Epithelial cell of prostate (primary cell): ENCODE measurements at places on chromosomes 16 and 17.

DNA sequence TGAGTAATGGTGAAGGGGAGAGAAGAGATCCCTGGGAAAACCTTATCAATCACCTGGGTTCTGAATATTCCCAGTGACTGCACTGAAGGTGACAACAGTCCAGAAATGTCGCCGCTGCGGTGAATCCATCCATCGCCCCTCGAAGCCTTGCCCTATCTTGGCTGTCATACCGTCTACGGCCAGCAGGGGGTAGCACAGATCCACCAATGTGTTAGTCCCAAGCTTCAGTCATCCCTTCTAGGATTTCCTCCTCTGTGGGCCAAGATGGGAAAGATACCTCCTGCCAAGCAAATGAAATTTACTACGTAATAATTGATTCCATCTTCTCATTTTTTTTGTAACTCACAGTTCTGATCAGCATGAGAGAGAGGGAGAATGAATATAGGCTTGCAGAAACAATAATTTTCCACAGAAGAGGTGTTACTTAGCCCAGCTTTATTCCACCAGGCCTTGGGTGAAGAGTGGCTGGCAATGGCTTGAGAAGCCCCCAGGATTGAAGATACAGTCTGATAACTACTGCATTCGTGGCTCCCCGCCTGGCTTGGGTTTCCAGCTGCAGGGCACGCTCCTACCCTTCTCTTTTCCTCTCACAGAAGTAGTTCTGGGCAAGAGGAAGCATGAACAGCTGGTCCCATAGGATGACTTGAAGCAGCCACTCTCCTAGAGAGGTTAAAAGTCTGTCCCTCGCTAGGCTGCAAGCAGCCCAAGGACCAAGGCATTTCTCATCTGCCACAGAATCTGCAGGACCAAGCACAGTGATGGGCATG, 2.6 kb upstream of the FMNL1 start:
- no peak for DNase-seq

GRCh38 chr16:55567382-55567781, 898 bp downstream of the CAPNS2 start:
- DNase-seq: no peak

DNA sequence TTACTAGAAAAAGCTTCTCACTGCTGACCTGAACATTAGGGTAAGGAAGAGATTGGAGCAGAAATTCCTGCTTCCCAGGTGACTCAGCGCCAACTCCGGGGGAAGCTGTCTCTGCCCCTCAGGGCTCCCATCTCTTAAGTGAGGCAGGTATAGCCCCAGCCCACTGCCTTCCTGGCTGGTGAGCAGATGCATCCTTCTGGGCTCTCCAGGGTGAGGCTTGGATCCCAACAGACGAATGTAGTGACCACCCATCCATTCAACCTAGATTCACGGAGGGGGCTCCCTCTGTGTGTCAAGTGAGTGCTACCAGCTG, 3.2 kb downstream of the ATP2C2 start:
- no peak for DNase-seq

DNA sequence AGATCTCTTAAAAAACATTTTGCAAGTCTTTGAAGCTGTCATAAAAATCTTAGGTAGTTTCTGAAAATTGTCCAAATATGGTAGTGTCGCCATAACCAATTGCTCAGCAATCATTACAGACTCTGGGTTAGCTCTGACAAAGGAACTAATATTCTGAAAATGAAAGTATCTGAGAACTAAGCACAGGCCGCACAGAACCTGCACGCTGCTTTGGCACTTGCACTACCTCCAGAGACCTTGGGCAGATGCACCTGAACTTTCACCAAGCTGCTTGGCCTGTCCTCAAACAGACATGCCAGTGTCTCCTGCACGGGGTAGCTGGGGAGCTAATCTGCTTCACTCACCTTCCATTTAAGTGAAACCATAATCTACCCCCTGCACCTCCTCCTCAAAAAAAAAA, 317.0 kb downstream of the MAF start:
- no peak for DNase-seq

DNA sequence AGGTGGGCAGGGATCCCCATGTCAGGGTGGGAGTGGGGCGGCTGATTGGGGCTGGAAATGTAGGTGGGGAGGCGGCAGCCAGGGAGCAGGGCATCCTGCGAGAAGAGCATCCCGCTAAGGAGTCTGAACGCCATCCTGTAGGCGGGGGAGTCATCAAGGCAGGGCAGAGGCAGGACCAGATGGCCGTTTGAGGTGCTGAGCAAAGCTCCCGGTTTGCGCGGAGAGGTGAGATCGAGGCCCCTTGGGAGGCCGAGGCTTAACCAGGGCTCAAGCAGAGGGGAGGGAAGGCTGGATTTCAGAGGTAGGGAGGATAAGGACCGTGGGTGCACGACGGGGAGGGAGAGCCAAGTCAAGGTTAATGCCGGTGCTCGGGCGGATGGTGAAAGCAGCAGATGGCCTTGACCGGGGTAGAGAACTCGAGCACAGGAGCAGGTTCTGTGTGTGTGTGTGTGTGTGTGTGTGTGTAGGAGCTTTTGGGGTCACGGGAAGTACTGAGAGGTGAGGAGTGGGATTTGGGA, 472 bp upstream of the NME2 start:
- DNase-seq: no peak

- no peak for DNase-seq
Measured at GRCh38 chr16:782766-783403, 5.3 kb downstream of the RPUSD1 start.

DNA sequence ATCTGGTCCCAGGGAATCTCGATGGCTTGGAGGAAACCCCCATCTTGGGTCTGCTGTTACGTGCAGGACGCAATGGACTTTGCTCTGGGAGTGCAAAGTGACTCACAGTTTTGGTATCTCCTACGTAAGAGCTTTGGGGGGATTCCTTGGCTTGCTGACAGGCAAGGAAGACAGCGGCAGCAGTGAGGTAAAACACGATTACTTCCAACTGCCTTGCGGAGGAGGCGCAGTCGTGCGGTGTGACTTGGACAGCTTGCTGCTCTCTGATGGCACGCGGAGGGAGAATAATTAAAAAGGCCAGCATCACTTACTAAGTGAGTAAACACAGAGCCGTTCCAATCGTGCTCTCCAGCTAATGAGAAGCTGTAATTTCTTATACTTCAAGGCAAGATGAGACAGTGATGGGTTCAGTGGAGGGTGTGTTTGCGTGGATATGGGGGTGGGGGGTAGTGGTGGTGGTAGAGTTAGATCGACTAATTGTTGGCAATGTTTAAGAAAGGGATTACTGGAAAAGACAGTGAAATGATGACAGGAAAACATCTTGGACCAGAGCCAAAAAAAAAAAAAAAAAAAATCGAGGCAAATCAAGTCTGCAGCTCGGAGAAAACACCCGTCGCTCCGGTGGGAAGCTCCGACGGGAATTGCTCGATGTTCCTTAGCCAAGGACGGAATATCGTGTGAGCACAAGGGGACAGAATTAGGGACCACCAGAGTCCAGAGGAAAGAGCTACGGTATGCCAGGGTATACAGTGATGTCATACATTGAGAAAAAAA, 184.8 kb upstream of the ZFHX3 start:
- no peak for DNase-seq

GRCh38 chr17:7853691-7854038, 1.2 kb upstream of the TMEM88 start:
- DNase-seq: no peak

GRCh38 chr16:88743693-88744576, 37.6 kb downstream of the CTU2 start:
- DNase-seq: no peak

DNA sequence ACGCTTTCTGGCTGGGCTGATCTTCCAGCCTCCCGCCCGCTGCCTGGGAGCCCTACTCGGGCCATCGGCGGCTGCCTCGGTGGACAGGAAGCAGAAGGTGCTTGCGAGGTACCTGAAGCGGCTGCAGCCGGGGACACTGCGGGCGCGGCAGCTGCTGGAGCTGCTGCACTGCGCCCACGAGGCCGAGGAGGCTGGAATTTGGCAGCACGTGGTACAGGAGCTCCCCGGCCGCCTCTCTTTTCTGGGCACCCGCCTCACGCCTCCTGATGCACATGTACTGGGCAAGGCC, 30.7 kb downstream of the CIITA start:
- no peak for DNase-seq

GRCh38 chr16:76854234-76854633, 336.8 kb upstream of the MON1B start:
- DNase-seq: no peak

DNA sequence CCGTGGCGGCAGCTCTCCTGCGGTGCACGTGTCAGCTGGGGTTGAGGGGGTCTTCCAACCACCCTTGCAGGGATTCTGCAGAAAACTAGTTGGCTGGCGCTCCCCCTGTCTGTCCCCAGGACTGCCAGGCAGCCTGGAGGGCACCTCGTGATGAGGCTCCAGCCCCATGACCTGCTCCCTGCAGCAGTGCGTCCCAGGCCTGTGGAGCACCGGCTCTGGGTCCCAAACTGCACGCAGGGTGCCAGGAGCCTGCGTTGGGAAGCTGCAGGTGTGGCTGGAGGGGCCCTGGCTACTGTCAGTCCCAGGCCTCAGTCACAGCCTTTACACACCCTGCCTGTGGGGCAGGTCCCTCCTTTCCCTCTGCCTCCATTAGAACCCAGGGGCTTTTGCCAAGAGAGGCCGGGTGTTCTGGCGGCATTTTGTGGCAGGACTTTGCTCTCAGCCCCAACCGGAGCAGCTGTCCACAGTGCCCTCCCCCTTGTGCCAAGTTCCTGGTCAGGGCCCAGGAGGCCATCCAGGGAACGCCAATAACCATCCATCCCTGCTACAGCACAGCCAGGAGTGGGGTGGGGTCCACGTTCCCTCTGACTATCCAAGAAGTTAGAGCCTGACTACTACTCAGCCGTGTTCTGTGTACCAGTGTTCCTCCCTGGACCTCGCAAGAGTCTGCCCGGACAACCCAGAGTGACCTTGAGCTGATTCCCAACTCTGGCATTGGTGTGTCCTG, 9.2 kb downstream of the CHMP6 start:
- DNase-seq: no peak

GRCh38 chr17:42361781-42362186, 26.5 kb downstream of the STAT3 start:
- DNase-seq: no peak

- DNase-seq: peak; percentile 99
Measured at GRCh38 chr17:67637901-67638641, 79.7 kb upstream of the NOL11 start.

DNA sequence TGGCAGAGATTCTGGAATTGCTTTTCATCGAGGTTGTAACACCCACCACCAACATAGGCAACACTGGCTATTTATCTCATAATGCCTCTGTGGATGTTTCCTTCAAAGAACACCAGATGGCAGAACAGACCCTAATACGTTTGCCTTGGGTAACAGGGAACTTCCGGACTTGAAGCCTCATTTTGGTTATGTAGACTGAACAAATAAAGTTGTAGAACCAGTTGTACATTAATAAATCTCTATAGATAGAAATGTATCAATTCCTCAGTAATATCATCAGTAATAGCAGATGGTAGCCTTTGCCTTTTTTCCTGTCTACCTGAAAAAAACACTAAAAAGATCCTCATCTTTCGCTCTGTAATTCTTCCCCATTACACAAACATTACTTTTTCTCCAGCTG, 25.9 kb upstream of the APOH start:
- no peak for DNase-seq

DNA sequence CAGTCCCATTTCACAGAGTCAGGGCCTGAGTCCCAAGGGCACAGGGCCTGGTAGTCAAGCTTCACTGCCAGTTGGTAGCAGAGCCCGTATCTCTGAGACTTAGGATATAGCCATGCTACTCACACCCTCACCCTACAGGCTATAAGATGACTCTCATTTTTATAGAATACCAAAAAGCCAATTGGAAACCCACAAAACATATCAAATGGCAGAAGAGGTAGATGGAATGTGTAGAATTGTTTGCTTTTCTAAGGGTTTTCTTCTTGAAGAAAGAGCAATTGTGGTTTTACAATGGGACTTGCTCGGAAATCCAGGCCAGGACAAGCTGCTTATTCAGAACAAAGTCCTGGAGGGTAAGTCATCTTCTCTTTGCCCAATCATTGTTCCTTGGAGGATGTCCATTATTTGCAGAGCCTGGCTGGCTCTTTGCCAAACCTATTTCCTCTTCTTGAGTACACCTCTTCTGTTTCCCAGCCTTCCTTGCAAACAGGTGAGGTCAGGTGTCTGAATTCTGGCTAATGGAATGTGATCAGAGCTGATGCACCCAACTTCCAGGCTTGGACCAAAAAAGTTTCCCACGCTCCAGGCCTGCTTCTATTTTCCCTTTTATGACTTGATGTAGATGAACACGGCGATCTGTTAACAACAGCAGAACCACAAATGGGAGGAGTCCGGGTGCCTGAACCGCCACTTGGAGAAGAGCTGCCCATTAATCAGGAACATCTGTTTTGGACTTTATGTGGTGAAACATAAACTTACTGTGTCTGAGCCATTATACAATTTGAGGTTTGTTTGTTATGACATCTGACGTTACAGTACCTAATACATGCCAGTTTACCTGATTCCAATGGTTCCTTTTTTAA, 16.9 kb upstream of the CCL22 start:
- peak; percentile 100 for DNase-seq

DNA sequence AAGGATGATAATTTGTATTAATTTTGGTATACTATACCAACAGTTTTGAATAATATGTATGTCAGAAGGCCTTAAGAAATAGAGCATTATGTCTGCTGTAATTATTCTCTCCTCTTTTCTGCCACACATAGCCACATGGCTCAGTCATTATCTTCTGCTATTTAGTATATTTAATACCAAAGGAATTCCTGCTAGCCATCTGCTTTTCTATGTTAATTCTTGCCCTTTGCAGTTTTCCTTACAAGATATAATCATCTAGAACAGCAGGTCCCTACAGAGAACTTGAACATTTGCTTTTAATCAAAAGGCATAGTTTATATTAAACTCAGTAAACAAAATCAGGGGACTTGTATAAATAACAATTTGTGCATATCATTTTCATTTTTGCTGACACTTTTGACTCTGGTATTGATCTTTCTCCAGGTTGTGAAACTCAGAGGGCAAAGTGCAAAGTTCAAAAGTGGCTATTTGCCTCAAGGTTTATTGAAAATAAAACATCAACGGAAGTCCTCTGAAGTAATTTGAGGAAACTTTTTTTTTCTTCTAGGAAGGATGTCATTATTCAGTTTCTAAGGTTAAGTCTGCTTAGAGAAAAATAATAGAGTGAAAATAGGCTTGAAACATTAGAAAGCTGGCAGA, 702.0 kb downstream of the KCNJ2 start:
- DNase-seq: no peak

GRCh38 chr16:7482596-7483290, 150.1 kb downstream of the RBFOX1 start:
- DNase-seq: no peak
